ENCODE measurements at places on chromosomes 11 and 22.

GRCh38 chr11:115463606-115464005, 40.6 kb downstream of the CADM1 start:
- no peak for DNase-seq

DNA sequence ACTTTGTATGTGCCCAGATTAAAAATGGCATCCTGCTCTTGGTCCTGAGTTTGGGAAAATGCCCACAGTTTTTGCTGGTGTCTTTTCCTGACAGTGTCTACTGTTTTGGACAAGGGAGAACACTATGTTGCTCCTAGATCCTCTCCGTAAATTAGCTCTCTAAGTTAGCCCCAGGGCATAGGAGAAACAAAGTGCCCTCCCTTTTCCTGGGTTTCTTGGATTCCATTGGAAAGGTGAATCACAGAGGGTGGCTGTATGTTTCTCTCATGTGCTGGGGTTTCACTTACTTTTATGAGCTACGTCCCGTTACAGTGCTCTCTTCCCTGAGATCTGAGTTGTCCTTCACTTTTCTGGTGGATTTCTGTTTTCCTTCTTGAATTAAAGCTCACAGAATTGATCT, 782.8 kb downstream of the CNTN5 start:
- no peak for DNase-seq

- no peak for DNase-seq
Observed at GRCh38 chr11:106381895-106382294, 304.4 kb downstream of the AASDHPPT start.

- DNase-seq, result no peak
Observed at GRCh38 chr11:13923716-13924650, 38.5 kb upstream of the SPON1 start.

DNA sequence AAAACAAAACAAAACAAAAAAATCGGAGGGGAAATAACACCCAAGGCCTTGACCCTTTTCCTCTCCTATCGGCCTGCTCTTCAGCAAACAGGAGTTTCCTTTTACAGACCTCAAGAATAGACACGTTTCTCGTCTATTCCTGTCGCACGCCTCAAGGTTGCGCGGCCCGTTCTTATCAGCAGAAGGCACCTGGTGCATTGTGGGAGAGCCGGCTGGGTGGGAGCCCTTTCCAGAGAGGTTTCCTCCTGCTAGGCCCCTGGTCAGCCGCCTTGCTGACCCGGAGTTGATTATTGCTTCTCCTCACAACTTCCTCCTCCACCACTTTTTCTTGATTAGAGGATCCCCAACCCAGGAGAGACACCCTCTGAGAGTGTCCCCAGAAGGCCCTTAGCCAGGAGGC, 497.3 kb downstream of the MIAT start:
- DNase-seq, result no peak

GRCh38 chr11:126658306-126659056, 303.0 kb downstream of the ST3GAL4 start:
- DNase-seq, result no peak

DNA sequence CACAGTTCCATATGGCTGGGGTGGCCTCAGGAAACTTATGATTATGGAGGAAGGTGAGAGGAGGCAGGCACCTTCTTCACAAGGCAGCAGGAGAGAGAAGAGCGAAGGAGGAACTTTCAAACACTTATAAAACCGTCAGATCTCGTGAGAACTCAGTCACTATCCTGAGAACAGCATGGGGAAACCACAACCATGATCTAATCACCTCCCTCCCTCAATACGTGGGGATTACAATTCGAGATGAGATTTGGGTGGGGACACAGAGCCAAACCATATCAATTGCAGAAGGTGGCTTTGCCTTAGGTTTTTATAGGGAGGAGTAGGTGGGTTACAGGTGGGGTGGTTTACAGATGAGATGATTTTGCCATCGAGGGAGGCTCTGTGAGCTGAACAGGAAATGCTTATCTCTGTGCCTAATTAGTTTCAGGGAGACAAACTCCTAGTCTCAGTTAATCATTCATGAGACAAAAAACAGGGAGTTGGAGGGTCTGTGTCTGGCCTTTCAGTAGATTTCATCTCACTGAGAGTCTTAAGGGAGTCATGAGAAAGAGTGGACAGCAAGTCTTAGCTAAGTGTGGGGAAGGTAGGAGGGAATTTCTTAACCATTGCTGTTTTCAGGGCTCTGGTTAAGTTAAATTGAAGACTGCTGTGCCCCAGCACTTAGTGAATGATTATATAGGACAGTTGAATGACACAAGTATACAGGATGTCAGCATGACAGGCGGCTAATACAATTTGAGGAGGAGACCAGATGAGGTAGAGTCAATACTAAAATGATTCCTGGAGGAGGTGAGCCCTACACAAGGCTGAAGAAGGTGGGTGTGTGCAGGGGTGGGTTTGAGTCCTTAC, 47.7 kb downstream of the CWC15 start:
- no peak for DNase-seq

GRCh38 chr11:539971-540481, 2.7 kb downstream of the LRRC56 start:
- no peak for DNase-seq

DNA sequence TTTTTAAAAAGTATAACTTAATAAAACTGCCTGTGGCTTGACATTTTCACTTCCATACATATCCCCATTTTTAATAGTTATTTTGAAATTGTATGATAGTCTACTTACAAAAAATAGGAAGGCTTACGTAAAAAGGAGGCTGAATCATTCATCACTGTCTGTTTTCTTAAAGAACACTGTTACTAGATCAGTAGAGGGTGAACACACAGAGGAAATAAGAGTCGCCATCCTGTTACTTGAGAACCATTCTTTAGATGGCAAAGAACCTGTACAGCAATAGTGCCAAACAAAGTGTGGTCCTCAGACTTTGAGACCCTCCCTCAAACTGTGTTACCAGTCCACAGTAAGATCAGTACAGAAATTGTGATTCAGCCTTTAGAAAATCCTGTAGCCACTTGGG, 180.7 kb downstream of the PGR start:
- DNase-seq, result no peak

DNA sequence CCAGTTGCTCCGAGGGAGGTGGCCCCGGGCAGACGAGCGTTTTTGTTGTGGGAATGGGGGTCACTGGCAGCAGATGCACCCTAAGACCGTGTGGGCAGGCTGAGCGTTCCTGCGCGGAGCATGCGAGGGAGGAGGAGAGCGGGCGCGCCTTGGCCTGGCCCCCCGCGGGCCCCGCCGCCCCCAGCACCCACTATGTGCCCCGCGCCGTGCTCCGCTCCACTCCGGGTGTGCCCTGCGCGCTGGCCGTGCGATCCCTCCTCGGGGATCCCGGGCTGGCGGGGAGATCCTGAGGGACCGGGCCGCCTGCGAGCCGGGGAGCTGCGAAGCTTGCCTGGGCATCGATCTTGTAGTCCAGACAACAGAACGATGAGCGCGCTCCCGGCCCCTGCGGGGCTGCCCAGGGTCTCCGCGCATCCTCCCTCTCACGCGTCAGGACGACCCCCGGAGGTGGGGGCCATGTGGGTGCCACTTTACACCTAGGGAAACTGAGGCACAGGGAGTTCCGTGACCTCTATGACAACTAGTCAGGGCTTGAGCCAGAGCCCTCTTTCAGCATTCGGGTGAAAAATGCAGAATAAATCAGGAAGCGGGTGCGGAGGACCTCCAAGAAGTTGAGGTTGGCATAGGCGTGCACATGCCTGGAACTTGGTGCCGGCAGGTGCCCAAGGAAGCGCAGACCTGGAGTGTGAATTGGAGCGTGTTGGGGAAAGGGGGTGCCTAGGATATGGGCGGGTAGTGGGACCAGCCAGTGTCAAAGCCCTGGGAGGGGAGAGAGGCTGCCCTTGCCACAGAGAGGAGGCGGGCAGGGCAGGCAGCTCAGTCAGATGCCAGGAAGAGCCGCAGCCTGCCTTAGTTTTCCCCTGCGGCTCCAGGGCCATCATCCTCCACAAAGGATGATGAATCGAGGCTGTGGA, 1.3 kb upstream of the KMT5B start:
- DNase-seq, result no peak

DNA sequence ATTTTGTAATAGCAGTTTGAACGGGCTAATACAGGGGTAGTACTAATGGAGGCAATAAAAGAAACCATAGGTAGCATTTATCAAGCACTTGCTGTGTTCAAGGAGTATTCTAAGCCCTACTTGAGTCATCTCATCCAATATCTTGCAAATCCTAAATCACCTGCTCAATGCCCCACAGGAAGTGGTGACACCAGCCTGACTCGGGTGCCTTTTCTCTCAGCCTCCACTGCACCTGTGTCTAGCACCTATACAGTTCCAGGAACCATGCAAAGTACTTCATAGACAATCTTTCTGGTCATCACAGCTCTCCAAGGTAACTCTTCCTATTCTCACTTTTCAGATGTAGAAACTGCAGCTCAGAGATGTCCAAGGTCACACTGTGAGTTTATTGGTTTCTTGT, 98.0 kb downstream of the PRR5L start:
- DNase-seq, result no peak

DNA sequence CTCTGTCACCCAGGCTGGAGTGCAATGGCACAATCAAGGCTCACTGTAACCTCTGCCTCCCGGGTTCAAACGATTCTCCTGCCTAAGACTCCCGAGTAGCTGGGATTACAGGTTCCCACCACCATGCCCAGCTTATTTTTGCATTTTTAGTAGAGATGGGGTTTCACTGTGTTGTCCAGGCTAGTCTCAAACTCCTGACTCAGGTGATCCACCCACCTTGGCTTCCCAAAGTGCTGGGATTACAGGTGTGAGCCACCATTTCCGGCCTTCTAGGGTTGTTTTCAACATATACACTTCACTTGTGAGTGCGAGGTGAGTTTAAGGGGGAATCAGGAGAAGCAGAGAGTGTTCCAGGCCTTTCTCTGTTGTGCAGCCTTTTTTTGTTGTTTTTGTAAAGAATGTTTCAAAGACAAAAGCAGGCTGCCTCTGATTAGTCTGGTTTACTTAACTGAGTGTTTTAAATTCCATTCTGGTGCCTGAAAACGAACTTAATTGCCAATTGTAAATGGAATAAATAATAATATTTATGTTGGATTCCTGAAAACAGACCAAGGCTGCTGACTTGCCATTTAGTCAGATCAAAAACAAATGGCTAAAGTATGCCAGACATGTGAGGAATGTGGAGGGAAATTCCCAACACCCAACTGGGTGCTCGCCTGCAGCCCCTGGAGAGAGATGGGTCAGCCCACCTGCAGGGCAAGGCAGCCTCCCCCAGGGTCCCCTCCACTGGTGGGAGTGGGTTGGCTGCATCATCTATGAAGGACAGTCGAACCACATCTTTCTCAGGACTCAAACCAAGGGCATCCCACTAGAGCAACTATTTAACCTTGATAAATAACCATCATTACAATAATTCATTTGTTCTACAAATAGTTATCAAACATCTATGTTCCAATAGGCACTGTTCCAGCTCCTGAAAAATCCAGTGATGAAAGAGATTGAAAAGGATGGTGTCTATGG, 4.6 kb upstream of the RANGAP1 start:
- DNase-seq, result no peak

All from stimulated activated CD4-positive, alpha-beta T cell treated with anti-CD3 and anti-CD28 coated beads, TNF-alpha, amount 100 ng/mL, for 48 hours (primary cell).